CD4-positive, alpha-beta T cell treated with Interleukin-1 beta for 1 hour (primary cell): ENCODE measurements at places on chromosomes 3 and 15.

DNA sequence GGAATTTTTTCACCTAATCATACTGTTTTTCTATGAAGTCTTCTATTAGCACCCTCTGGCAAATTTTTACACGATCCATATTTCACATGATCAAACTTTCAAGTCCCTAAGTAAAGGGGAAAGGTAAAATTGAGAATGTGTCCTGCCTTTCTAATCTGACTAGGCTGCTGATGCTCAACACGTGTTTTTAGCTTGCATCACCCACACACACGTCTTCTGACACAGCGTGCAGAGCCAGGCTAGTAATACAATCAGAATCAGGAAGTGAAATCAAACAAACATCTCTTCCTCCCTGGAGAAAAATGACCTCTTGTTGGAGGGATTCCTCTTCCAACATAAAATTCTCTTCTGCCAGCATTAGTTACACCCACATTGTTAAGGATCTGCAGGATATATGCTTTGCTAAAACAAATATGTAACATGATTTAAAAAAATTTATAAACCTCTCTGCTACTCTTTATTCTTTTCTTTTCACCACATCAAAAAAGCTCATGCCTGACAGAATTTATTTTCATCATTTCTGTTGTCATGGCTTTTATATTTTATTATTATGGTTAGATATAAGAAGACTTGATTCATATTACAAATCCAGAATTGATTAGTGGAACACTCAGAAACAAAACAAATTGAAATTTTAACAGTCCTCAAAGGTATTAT lies 122.4 kb downstream of the RAP2B start:
- peak; percentile 64 for DNase-seq

GRCh38 chr3:76505202-76505845 lies 534.6 kb upstream of the ROBO2 start:
- DNase-seq: no peak

- DNase-seq: no peak
Measured at GRCh38 chr15:72423256-72423655, 25.2 kb downstream of the TMEM202 start.

DNA sequence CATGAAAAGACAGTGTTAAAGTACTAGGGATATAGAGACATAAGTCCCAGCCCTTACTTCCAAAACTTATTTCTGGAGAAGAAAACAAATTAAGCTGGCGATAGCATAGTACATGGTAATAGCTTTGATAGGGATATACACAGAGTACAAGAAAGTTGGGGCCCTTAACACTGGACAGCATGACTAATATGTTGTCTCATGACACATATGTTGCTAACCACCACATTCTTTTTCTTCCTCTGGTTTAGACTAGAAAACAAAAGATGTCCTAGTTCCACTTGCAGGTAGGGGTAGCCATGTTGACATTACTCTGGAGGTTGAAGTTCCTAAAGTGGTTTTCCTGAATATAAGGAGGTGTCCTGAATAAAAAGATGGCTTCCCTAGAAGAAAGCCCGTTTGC lies 75.3 kb downstream of the RFX7 start:
- DNase-seq: no peak

GRCh38 chr15:97998307-97999071 lies 38.0 kb downstream of the ARRDC4 start:
- DNase-seq: no peak

- no peak for DNase-seq
Measured at GRCh38 chr3:123741041-123741511, 143.1 kb downstream of the MYLK start.

DNA sequence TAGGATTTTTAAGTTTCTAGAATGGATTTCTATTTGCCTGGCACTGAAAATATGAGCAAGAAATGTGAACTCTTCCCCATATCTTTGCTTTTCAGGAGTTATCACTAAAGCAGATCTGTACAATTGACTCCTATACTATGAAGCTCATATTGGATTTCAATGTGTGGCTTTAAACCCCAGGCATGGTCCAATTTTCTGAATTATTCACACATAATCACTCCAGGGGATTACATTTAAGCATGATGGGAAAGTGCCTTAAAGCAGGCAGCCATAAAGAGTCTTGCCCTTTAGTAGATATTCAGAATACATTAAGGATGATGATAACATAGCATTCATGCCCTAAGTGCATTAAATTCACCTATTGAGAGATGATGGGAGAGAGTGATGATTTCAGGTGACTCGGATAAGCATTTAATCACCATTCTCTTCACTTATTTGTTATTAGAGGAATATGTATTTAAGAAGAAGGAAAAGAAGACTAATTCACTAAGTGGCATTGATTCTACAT lies 331.8 kb upstream of the ROBO1 start:
- DNase-seq: no peak

- DNase-seq: no peak
Measured at GRCh38 chr3:135490219-135490915, 475.2 kb upstream of the PPP2R3A start.

GRCh38 chr3:29804044-29804443 lies 523.2 kb downstream of the RBMS3 start:
- no peak for DNase-seq

GRCh38 chr15:85778107-85778776 lies 16.5 kb downstream of the KLHL25 start:
- DNase-seq: no peak

- DNase-seq: no peak
Measured at GRCh38 chr3:87128006-87128405, 99.1 kb upstream of the CHMP2B start.

- no peak for DNase-seq
Measured at GRCh38 chr3:139906418-139906817, 28.6 kb upstream of the CLSTN2 start.

DNA sequence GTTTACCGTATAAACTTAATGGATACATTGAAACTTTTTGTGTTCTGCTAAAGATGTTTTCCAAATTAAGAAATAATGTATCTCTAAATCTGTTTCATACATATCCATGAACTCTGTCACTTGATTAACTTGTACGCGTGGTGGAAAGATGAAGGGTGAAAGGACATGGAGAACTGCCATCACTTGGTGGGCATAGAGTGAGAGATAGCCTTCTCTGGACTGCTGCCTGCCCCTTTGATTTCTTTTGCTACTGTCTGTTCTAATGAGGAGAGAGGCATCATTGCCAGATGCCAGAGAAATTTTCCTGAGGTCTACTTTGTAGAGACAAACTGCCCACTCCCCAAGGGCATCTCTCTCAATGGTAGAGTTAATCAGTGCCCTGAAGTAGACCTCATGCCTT lies 120.5 kb downstream of the SLMAP start:
- no peak for DNase-seq

DNA sequence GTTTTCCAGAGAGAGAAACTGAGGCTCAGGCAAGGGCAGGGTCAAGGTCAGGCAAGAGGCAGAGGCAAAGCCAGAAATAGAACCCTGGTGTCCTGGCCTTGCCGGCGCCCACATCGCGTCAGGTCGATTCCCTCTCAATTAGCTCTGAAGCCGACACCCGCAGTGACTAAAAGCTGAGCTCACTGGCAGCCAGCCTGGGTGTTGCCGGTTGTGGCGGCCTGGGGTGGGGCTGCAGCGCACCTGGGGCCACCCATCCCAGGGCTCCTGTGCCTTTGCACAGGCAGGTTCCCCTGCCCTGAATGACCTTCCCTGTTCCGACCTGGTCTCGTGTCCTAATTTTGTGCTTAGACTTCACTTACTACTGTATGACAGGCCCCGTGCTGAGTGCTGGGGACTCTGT lies 6.2 kb downstream of the SEMA3F start:
- DNase-seq: no peak

- no peak for DNase-seq
Measured at GRCh38 chr15:92881211-92881754, 18.8 kb upstream of the CHD2 start.

GRCh38 chr3:29282427-29283230 lies 1.8 kb downstream of the RBMS3 start:
- no peak for DNase-seq

DNA sequence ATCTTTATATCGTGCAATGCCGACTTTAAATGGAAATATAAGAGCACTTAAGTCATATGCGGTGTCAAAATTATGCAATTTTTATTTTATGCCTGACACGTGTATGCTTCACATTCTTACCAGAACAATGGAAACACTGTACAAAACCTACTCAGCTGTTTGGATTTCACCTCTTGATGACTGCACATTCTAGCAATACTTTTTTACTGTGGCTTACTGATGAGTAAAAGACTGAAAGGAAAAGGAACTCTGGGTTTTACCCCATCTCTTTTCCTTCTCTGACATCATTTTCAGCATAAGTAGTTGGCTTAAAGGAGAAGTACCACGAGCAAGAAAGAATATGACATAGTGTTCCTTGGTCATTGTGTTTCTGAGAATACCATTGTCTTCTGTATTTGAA lies 142.8 kb downstream of the POLR2M start:
- no peak for DNase-seq

GRCh38 chr3:129068291-129068886 lies 7.8 kb downstream of the GP9 start:
- DNase-seq: no peak

DNA sequence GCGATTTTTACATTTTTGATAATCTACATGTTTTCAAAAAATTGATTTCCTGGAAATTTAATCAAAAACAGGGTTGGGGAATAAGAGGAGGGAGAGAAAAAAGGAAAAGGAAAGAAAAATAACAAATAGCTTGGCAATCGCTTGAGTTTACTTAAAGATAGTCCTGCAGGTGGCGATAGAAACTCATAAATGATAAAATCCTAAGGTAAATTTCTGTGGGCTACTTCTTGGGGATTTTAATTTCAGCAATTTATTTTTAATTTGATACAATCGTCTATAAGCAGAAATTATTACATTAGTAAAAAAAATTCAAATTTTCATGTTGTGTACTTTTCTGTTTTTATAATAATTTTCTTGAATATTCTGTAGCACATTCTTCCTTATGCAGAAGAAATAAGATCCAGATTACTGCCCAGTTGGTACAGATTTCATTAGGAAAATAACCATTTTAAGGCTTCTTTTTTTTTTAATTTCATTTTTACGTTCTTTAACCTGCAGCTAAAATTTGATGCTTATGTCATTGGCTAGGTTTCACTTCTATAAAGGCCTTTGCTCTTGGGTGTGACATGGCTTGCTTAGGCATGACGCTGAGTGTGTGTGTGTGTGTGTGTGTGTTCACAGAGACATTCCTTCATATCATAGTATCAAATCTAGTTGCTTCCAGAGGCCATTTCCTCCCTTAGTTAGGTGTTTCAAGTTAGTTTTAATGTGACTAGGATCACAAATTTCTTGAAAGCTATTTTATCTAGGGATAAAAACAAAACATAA lies 181.8 kb downstream of the MCTP2 start:
- DNase-seq: no peak

DNA sequence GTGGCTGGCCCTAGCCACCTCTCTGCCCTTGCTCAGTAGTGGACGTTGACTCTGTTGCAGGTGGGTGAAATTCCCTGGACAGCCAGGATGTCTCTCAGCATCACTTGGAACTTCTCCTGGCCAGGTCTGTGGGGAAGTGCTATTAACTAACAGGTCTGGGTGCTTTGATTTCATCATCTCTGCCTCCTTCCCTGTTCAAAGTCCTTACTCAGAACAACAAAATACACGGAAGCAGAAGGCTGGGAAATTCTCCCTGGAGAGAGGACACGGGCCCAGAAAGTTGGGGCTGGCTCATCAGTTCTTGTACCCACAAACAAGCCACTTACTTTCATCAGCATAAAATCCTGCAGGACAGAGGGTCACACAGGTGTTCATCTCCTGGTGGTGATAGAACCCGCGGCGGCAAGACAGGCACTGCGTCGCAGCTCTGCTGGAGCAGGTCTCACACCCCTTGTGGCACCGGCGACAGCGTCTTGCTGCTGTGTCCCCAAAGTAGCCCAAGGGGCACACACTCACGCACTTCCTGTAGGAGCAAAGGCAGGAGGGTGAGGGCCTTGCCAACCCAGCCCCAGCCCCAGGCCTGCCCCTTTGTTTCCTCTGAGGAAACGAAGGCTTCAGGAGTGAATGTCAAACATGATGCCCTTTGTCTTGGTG lies 29.6 kb upstream of the SNRPA1 start:
- no peak for DNase-seq

- no peak for DNase-seq
Measured at GRCh38 chr15:36430726-36431265, 148.6 kb upstream of the CDIN1 start.

GRCh38 chr3:144235489-144235888 lies 263.9 kb downstream of the DIPK2A start:
- no peak for DNase-seq

DNA sequence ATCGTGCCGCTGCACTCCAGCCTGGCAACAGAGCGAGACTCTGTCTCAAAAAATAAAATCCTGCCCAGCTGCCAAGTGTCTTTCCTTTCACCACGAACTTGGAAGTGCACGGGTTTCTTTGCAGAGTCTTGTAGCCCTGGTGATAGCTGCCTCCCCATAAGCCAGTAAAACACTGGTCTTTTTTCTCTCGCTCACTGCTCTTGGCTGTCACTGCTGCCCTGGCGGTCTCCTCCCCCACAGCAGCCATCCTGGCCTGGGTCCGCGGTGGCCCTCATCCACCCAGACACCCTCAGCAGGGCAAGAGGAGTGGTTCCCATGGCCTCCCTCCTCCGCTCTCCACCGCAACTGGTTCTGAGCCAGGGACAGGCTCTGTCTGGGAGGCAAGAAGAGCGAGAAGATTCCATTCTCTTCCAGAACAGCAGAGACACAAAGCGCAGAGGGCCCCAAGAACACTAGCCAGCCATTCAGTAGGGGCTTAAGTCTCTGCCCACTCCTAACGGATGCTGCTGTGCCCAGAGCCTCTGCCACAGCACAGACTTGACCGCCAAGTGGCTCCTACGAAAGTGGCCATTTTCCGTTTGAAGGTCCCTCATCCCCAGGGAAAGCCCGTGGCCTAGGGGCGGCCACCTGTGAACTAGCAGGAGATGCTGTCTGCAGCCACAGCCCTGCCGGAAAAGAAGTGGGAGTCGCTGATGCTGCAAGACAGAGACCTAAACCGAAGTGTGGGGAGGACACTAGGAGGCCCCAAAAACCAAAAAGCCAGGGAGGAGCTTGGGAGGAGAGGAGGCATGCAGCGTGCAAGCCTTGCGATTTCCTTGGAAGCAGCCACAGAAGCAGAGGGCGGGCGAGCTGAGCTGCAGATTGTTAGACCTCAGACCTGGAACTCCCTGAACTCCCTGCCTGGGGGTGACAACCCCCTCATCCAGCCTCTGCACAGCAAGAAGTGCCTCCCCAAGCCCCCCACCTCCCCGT lies 44.1 kb downstream of the KLHL25 start:
- no peak for DNase-seq

DNA sequence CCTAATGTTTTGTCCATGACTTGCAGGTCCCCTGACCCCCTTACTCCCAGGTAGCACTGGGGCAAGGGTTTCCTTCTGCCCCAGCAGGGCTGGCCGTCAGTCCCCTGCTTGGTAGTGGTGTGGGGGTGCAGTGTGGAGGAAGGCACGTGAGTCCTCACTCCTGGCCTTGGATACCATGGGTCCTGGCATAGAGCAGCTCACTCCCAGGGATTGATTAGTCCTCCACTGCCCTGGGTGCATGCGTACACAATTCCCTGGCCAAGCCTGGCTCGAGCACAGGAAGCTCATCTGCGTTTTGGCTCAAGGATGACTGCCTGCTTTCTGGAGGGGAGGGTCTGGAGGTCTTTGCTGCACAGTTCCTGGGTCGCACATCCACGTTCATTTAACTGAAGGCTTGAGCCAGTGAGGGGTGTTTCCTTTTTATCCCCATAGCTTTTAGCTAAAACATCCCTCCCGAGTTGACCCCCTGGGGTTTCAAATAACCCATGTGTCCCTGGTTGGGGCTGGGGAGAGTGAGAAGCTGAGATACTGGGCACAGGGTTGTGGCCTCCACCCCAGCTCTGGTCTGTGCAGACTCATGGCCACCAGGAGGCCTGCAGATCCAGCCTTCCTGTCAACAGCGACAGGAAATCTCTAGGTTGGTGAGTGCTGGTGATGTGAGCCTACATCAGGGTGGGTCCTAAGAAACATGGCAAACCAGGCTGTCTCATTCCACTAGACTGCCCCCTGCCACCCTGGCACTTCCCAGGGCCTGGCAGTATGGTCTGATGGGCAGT lies 11.5 kb downstream of the HEMK1 start:
- DNase-seq: no peak
